ENCODE measurements at places on chromosomes 4 and X. TPM values are rescaled to one million over a fixed set of nuclear protein-coding genes. Genes with fewer than 3 reads are reported as not detected.

GRCh38 chr4:23614284-23614892, 275.5 kb downstream of the PPARGC1A start:
- no peak for DNase-seq

DNA sequence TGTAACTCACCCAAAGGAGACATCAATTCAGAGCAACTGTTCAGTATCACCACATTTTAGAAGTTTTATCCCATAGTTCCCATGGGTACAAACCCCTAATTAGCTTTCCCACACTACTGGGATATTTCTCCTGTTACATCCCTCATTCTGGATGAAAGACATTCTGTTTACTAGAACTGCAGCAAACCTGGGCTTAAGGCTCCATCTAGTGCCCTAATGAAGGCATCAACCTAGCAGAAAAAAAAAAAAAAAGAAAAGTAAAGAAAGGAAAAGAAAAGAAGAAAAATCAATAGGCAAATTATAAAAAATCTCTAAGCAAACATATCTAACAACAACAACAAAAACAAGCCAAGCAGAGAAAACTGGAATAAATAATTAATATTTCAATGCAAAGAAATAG, 133.7 kb upstream of the CPXCR1 start:
- no peak for DNase-seq

- no peak for DNase-seq
Measured at GRCh38 chr4:40622913-40623312, 6.8 kb downstream of the RBM47 start.

- DNase-seq: no peak
Measured at GRCh38 chrX:68648960-68649359, 1.5 kb downstream of the STARD8 start.

DNA sequence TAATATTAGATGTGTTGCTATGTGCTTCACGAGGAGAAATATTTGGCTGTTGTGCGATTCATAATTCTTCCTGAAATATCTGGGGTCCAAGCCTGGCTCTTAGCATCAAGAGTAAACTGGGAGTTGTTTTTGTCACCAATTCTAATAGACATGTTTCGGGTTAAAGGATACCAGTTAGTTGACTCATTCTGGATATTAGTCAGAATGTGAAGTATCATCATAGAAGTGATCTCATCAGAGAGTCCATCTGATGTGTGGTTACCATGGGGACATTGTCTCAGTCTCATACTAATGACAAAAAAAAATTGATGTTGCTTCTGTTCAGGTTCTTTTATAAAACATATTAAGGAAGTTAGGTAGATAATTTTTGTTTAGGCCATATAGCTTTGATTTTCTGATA, 57.2 kb upstream of the MTMR1 start:
- no peak for DNase-seq

DNA sequence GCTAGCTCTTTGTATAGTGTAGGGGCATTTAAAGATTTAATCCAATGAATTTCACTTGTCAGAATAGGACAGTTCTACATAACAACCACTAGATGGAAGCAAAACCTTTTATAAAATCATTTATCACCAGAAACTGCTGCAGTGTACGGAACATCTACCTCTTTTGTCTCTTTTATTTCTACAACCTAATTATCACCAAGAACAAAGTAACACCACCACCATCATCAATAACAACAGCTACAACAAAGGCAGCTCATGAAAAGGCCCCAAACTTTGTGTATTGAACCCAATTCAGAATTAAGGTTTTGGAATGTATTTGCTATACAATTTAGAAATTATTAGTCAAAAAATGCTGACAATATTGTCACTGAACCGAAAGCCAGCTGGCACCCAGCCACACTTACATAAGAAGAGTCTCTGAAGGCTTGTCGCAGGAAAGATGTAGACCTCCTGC, 260.9 kb upstream of the RPS6KA3 start:
- peak; percentile 77 for DNase-seq

GRCh38 chr4:122453384-122453995, 3.0 kb downstream of the IL2 start:
- no peak for DNase-seq

GRCh38 chr4:137387924-137388323, 144.4 kb downstream of the PCDH18 start:
- DNase-seq: no peak

- no peak for DNase-seq
Measured at GRCh38 chr4:85092943-85093342, 126.5 kb upstream of the WDFY3 start.

DNA sequence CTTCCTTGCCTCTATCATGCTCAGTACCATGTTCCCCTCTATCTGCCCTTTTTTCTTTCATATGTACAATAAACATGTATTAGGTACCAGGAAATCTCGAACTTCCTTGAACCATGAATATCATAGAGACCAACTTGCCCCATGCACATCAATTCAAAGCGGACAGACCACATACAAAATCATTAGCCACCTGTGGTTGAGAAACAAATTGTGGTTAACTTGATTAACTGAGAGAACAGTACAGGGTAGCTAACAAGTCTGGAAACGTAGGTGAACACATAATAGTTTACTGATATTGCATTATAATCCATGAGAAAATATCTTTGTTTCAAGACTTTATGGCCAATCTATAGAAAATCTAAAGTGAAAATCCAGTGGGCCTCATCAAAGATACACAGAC, 8.2 kb downstream of the CASP3 start:
- DNase-seq: no peak

- no peak for DNase-seq
Measured at GRCh38 chr4:68401231-68401630, 46.0 kb upstream of the TMPRSS11E start.

DNA sequence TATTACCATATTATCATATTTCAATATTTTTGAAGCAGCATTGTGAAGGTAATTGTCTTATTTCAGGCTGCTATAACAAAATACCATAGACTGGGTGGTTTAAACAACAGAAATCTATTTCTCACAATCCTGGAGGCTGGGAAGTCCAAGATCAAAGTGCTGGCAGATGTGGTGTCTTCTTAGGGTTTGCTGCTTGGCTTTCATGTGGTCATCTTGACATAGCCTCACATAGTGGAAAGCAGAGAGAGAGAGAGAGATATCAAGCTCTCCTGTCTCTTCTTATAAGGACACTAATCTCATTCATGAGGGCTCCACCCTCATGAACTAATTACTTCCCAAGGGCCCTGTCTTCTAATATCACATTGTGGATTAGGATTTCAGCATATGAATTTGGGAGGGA, 119.7 kb upstream of the NUDT6 start:
- no peak for DNase-seq

GRCh38 chr4:178395798-178396197, 953.6 kb upstream of the AGA start:
- no peak for DNase-seq

DNA sequence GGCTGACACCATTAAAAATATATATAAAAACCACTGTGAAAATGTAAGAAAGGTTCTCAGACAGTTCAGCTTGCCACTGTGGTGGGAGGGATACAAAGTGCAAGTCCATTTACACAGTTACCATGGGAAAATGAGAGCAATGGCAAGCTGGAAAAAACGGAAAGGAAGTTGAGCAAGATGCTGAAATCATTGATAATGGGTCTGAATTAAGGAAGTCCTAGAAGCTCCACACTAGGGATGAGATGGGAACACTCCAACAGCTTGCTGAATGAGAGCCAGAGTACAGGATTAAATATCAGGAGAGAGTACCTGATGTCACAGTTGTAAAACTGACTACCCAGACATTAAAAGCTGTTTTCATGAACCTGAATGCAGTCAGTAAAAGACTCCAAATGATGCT, 218.6 kb downstream of the PRDM5 start:
- DNase-seq: no peak

The MYL5 gene
- total RNA-seq: 4.5 TPM

The ZCCHC18 gene
- 0.20 TPM for total RNA-seq

The GAGE1 gene
- not detected for total RNA-seq

The LUZP4 gene
- not detected for total RNA-seq

The PTPN13 gene
- 0.49 TPM for total RNA-seq

The TLR2 gene
- not detected for total RNA-seq

The PABPC5 gene
- total RNA-seq: not detected
